ENCODE measurements at places on chromosomes 6 and 20.

GRCh38 chr6:125944434-125944816, 12.1 kb upstream of the HINT3 start:
- DNase-seq: no peak

DNA sequence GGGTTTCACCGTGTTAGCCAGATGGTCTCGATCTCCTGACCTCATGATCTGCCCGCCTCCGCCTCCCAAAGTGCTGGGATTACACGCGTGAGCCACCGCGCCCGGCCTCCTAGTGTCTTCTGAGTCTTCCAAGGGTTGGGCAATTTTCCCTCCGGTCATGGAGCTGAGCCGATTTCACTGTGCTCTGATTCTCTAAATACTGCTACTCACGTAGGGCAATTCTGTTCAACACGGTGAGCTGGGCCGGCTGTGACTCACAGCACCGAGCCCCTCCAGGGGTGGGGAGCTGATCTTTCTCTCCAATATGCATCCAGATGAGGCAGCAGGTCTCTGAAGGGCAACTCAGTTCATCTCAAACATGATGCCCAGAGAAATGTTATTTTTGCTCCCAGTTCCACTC, 71.6 kb upstream of the CD93 start:
- no peak for DNase-seq

DNA sequence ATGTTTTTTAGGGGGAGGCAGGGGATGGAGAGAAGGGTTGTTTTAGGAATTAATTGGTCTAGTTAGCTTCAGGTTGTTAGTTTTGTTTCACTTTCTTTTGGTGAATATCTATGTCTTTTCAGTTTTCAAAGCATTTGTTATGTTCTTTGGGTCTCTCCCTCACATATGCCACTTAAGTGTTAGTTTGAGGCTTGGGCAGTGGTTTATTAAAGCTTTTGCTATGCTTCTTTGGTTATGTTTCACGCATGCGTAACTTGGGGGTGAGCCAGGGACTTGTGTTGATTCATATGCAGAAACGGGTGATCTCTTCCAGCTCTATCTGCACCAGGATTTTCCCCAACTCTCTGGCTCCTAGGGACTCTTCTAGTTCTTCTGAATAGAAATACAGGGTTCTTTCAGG, 11.4 kb upstream of the MMS22L start:
- DNase-seq: no peak

- no peak for DNase-seq
Observed at GRCh38 chr6:97195117-97195516, 87.9 kb downstream of the MMS22L start.

DNA sequence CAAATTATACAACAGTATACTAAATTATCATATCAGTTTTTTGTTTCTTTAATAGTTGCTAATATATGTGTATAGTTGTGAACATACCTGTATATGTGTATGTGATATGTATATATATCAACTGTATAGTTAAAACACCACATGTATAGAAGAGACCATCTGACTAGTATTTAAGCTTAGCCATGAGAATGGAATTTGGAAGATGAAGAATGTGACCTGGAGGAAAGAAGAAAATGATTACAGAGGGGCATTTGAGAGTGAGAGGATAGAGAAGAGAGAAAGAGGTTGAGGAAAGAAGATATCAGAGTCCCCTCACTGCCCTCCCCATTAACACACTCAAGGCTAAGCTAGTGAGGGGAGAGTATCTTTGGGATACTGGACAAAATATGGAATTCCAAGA, 335.9 kb downstream of the BCKDHB start:
- no peak for DNase-seq

DNA sequence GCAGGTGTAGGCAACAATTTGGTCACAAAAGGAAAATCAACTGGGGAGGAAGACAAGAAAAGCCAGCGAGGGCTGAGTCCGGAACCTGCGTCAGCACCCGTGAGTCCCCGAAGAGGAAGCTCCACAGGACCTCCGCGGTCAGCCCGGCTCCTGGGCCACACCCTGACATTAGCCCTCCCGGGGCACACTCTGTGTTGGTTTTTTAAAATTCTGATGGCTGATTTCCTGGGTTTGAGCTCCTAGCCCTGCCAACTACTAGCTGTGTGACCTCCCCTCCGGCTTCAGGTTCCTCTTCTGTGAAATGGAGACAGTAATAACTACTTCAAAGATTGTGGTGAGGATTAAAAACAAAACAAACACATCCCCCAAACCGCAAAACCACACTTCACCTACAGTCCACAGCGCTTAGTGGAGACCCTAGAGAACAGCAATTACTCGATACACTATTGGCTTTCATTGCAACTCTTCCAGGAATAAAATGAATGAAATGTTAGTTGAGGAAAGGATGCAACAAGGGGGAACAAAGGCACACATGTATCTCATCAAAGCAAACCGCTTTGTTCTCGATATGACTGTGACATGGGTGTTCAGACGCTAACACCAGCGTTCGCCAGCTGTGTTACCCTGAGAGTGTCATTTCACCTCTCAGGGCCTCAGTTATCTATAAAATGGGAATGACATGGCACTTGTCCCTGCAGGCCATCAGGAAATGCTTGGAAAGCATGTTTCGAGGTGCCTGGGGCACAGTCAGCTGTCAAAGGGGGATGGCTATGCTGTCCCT, 985 bp downstream of the ZBP1 start:
- DNase-seq: no peak

- DNase-seq: no peak
Observed at GRCh38 chr20:4953881-4954280, 47.4 kb downstream of the SLC23A2 start.

GRCh38 chr20:47293631-47294030, 62.9 kb downstream of the ZMYND8 start:
- no peak for DNase-seq

- DNase-seq: no peak
Observed at GRCh38 chr6:133241086-133241900, at the start of gene EYA4. Gene EYA4 (plus strand): TSS chr6:133241357. CDS start chr6:133274781, 33,424 bp downstream.

DNA sequence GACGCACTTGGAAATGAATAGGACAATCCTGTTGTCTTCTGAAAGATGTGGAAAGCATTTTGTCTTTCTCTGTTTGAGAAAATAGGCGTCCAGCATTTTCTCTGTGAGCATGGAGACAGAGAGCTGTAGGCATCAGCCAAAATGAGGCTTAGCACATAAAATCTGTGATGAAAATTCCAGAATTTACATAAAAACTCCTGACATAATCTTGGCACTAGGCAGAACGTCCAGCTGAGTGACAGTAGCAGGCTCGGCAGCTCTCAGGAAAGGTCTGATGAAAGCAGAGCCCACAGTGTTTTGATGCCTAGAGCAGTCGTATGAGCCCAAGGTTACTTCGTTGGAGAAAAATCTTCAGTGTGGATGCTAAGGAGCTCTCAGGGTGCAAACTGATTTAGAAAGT, 543.3 kb upstream of the MAP3K7 start:
- no peak for DNase-seq

- no peak for DNase-seq
Observed at GRCh38 chr6:151627689-151628444, 134.1 kb downstream of the CCDC170 start.

DNA sequence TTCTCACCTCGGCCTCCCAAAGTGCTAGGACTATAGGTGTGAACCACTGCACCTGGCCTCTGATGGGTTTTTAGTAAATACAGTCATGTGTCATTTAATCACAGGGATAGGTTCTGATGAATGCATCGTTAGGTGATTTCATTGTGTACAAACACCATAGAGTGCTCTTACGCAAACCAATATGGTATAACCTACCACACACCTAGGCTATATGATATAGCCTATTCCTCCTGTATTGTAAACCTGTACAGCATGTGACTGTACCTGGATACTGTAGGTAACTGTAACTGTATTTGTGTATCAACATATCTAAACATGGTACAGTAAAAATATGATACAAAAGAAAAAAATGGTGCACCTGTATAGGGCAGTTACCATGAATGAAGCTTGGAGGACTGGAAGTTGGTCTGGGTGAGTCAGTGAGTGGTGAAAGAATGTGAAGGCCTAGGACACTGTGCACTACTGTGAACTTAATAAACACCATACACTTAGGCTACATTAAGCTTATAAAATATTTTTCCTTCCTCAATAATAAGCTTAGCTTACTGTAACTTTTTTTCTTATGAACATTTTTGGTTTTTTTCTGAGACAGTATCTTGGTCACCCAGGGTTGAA, 10.0 kb downstream of the BICRAL start:
- no peak for DNase-seq

GRCh38 chr6:52424513-52424912, 4.4 kb downstream of the EFHC1 start:
- DNase-seq: no peak

DNA sequence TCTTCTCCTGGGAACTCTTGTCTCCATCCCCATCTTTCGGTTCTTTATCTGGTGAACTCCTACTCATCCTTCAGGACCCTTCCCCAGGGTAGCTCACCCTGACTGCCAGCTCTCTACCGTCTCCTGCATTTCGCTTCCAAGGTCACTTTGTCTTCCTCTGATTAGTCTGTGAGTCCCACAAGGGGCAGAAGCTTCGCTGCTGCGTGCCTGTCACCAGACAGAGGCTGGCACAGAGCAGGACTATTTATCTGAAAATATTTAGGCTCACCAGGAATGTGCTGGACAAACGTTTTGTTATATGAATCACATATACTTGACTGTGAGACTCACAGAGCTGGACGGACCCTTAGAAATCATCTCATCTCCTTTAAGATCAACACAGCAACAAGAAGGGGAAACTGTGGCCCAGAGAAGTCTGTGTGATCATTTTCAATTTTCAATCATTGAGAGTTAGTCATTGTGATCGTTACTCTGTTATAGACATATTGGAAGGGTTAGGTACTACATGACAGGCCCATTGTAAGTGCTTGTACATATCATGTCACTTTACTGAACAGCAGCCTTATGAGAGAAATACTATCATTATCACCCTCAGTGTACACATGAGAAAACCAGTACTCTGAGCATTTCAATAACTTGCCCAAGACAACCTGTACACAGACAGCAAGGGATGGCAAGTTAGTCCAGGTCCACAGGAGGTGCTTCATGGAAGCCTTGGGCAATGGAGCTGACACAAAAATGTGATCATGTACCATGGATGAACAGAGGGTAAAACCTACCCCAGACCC, 51.4 kb downstream of the JPH2 start:
- DNase-seq: no peak

DNA sequence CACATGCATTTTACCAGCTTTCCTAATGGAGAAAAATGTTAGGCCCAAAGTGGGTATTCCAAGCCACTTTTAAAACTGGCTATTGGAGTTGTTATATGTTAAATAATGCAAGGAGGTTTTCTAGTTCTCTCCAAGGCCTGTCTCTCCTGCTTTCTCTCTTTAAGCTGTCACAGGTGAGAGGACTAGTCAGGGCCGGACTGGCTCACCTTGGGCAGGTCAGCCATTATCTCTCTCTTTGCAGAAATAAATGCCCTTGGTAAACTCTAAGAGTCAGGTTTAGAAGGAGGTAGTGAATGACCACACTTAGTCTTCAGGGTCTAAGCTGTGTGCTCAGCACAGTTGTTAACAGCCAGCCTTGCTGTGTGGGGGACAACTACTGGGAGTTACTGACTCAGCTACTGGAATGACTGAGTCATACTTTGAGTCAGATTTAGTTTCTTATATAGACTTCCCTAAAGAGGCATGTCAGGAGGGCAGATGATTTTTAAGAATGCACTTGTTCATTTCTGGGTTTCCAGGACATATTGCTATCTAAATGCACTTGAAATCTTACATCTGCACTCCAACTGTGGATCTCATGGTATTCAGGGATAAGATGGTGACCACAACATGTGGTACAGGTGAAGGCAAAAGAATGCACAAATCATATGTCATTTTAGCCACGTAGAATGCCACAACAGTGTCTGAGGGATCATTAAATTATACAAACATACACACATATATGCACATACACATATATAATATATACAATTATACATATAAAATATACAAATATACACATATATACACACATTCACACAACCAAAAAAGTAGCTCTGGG, 719.4 kb downstream of the EPM2A start:
- DNase-seq: no peak

- DNase-seq: no peak
Observed at GRCh38 chr20:48241482-48241881, 456.2 kb upstream of the SULF2 start.

DNA sequence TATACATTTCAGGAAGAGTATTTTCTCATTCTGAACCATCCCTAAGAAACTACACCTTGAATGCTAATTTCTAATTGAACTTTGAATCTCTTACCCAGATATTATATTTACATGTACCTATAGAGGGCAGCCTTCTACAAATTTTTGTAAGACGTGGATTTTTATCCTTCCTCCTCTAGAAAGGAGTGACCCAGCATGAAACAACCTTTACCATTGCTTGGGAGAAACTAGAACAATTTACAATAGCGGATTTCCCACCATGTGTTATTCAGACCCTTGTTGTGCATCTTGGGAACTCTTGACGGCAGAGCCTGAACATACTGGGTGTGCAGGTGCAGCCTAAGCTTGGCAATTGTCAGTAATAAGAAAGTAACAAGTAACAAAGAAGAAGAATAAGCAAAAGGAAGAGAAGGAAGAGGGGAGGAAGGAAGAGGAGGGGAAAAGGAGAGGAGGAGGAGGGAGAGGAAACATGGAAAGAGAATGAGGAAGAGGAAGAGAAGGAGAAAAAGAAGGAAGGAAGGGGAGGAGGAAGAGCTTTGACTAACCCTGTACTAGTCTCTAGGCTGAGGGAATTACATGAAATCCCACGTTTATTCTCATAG, 10.8 kb upstream of the TAAR1 start:
- no peak for DNase-seq

- DNase-seq: no peak
Observed at GRCh38 chr6:39941820-39942219, 7.6 kb upstream of the MOCS1 start.

GRCh38 chr20:8505476-8506200, 373.6 kb downstream of the PLCB1 start:
- no peak for DNase-seq

- DNase-seq: no peak
Observed at GRCh38 chr6:141265756-141266623, 866.7 kb upstream of the GJE1 start.

DNA sequence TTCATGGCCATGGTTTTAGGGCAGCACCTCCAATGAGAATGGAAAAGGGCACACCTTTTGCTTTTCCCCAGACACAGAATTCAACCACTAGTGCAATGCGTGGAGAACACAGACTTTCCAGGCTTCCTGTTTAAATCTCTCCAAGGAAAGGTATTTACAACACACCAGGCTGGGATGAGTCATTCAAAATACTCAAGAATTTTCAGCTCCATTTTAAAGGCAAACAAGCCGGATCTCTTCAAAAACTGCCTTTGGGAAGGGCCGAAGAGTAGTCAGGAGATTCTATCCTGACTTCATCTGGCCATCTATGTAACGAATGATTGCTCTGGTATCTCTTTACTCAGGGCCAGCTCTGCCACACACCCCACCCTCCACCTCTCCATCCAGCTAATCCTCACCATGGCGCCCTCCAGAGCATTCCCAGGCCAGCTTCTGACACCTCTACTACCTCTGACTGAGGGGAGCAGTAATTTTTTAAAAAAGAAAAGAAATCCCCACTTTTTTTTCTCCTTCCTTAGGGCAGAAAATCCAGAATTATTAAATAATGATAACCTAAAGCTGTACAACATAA, 254.6 kb downstream of the LY86 start:
- no peak for DNase-seq

Measured in stimulated activated CD8-positive, alpha-beta memory T cell treated with anti-CD3 and anti-CD28 coated beads, Interleukin-4, amount 100 ng/mL, for 1 hour (primary cell).